ENCODE measurements at places on chromosomes 11 and 22.

- no peak for DNase-seq
These were observed 11.0 kb downstream of the RPL27A start for GRCh38 chr11:8693555-8693954.

DNA sequence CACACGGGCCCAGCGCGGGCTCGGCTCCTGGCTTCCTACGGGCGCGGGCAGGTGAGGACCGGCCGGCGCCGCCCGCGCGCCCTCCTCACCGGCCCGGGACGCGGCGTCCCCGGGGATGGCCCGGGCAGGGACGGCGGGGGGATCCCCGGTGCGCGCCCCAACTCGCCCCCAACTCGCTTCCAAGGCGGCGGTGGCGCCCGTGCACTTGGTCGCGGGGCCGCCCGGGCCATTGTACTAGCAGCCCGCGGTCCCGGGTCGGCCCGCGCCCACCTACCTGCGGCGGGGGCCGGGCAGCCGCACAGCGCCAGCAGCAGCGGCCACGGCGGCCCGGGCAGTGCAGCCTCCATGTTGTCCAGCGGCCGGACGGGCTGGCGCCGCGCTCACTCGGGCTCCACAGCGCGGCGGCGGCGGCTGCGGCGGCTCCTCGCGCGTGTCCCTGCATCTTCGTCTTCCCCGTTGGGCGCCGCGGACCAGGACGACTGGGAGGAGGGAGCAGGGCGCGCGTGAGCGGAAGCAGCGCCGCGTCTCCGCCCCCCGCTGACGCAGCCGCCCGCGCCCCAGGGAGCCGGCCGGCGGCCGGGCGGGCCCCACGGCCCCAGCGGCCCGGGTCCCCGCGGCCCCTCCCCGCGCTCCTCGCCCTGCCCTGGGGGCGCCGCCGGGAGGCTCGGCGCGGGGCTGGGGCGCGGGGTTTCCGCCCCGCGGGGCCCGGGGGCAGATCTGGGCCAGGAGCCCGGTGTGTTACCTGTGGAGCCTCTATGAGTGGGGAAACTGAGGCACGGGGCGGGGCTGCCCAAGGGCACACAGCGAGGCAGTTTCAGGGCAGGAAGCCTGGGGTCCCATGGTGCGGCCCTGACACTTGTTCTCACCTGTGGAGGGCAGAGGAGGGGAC lies 159.3 kb upstream of the GRK3 start:
- DNase-seq: peak; percentile 42

DNA sequence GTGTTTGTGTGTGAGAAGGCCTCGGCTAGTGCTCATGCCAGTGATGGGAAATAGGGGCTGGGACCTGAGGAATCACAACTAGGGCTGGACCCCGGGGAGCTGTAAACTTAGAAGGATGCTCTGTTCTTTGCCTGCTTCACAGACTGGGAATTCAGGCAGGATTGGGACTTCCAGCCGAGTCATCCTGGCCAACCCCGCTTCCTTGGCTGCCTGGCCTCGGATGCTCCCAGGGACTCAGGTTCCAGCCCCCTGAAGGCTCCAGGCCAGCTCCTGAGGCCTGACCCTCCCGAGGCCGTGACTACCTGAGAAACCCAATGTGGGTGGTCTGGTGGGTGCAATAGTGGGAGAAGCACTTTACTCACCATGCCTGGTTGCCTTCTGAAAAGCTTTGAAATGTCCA lies 44.7 kb downstream of the IRAG1 start:
- no peak for DNase-seq

DNA sequence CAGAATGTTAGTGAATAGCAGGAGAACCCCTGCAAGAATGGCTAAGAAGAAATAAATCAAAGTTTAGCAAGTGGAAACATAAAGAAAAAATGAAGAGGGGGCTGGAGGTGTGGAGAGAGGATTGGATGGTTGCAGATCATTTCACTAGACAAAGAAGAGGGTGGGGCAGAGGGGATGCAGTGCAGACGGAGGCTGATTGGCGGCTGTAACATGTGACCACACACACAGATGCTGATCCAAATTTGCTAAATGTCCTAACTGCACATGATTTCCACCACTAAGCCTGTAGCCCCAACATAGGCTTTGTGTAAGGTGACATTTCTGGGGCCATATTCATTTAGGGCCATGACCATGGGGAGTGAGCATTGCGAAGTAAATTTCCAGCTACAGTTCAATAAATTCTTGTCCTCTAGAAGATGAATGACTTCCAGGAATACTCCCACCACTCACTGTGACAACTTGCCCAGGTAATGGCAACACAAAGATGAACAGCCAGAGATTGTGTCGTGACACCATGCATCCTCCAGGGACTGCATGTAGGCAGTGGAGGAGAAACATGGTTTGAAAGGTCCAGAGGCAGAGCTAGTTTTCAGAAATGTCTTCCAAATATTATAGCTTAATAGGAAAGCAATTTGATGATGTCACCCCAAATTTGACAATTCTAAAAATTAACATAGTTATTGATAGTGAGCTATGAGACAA lies 6.8 kb downstream of the KRTAP5-11 start:
- DNase-seq: no peak

- no peak for DNase-seq
These were observed 10.3 kb downstream of the TNNT3 start for GRCh38 chr11:1929621-1930461.

- no peak for DNase-seq
These were observed 7.5 kb downstream of the DPAGT1 start for GRCh38 chr11:119093942-119094815.

DNA sequence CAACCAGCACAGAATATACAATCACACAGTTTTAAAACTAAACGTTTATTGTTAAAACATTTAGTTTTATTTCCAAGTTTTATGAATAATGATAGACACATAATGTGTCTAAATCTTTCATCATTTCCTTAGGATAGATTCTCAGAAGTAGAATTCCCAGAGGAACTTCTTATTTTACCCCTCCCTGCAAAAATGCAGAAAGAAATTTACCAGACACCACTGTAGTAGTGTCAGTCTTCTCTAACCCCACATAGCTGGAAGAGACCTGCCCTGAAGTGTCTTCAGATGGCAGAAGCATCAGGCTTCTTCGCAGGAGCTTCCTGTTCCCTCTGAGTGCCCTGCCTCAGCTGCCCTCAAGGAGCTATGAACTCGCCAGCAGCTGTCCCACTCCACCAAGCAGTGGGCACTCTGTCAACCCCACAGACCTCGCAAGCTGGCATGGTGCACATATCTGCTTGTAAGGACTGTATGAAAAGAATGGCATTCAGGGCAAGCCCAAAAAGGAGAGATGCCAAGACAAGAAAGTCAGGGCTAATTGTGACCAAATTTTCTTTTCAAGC lies 28.5 kb upstream of the PAK1 start:
- no peak for DNase-seq

- DNase-seq: no peak
These were observed 35.6 kb upstream of the GALNT18 start for GRCh38 chr11:11657218-11657955.

DNA sequence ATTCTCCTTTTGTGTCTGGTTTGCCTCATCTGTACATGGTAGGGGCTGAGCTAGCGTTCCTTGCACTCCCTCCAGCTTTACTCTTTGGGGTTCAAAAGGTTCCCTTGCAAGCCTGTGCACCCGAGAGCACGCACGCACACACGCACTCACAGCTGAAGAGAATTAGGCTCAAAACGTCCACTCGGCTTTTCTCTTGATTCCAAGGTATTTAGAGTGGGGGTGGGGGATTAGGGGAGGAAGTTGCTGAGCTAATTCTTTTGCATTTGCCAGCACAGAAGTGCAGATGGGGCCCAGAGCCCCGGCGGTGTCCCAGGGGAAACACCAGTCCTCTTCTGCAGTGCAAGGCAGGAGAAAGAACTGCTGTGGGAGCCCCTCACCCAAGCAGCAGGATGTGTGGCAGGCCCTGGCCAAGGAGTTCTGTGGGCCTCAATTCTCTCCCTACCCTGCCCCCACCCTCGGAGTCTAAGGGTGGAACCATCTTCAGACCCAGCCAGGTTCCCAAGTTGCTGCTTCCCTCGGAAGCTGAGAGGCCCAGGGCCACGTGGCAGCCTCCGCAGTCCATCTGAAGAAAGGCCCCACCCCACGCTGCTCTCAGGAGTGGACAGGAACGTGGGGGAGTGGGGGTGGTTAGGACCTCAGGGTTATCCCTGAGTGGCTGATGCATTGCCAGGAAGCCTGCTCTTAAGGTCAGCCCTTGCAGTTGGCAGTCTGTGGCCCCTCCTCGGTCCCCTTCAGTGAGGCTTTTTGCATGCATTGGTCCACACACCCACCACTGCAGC lies 3.8 kb upstream of the KCNQ1OT1 start:
- no peak for DNase-seq

DNA sequence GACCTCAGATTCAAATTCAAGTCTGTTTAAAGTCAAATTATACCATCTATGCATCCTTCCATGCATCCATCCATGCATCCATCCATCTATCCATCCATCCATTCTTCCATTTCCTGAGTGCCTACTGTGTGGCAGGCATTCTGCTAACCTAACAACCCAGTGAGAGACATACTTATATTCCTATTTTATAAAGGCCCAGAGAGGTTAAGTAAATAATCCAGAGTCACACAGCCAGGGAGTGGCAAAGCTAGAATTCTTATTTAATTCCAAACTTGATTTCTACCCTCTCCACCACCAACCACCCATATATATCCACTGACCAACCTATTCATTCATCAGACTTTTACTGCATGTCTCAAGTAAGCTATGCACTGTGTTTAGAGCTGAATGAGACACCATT lies 53.8 kb downstream of the LRRC74B start:
- DNase-seq: no peak

GRCh38 chr11:132459736-132460135 lies 1072.6 kb downstream of the OPCML start:
- no peak for DNase-seq

DNA sequence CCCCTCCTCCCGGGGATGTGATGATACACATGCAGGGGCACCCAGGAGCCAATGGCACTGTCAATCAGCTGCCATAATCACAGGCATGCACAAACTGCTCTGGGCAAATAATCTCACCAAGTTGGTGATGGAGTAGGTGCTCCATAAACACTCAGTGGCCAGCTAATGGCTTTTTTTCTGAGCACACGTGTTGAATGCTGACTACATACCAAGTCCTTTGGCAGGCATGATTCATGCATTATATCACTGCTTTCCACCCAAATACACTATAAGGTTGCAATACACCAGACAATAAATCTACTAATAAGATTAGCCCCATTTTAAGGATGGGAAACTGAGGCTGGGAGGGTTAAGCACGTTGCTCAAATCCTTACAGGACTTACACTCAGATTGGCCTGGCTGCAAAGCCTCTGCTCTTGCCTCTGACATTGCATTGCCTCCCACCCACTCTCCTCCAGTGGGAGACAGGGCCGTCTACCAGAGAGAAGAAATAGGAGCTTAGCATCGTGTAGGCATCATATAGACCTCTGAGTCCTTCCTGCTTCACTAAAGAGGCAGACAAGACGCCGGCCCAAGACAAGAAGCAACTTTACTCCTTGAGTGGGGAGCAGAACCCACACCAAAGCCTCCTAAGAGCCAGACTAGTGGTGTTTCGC lies 32.7 kb upstream of the ACCSL start:
- DNase-seq: no peak

GRCh38 chr11:34252651-34253050 lies 105.2 kb downstream of the ABTB2 start:
- no peak for DNase-seq

DNA sequence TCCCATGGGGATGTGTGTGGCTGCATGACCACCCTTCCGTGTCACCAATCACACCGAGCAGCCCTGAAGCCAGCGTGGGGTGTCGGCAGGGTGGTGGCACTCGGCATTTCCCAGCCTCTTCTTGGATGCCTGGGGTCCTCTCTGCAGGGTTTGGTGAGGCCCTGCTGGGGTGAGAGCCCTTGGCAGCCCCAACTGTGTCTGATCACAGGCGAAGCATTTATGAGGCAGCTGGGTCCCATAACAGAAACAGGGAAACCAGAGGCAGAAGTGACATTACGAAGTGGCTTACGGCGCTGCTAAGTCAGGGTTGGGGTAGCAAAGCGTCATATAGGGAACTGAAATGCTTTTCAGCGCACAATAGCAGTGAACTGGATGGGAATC lies 92.3 kb upstream of the SEPTIN5 start:
- DNase-seq: no peak

GRCh38 chr11:82994604-82995230 lies 77.0 kb downstream of the RAB30 start:
- DNase-seq: no peak

DNA sequence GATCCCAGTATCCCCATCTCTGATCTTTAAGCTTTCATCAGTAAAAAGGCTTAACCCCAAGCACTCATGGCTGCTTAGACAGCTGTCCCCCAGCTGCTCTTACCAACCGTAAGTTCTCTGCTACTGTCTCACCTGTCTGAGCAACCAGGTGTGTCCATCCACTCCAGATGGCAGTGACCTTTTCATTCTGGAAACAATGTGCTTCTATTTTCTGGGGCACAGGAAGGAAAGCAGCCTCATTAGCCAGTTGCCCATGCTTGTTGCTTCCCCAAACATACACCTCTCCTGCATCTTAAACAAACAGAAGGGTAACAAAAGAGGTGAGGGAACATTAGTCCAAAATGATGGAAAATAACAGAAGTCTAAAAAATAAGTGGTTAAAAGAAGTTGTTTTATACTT lies 24.4 kb downstream of the SERGEF start:
- peak; percentile 90 for DNase-seq

- no peak for DNase-seq
These were observed 14.5 kb downstream of the SCGB1A1 start for GRCh38 chr11:62433141-62433903.

DNA sequence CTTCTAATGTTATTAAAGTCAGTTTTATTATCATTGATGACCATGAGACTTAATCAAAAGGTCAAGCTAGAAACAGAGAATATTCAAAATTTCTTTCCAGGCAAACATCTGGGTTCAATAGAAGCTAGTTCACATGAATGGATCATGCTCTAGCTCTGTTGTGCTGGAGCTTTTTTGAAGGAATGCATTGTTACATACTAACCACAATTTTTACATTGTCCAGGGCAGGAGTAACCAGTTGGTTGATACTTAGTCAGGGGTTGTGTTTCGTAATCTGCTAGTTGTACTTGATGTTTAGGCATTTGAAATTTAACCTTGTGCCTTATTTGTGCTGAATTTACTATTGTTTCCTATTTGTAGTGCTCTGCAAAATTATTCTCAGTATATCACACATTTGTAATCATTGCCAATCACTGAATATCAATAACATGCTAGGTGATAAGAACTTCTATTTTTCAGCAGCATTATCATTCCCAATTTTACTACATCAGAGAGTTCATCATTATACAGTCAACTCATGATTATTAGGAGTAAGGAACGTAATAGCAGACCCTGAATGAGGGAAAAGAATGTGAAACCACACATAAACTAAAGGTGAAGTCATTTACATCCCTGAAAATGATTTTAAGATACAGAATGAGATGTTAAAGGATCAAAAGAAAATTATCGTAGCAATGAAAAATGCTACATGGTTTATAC lies 23.2 kb downstream of the NF2 start:
- DNase-seq: no peak

All from NCI-H1105 treated with DMSO at 0.1 percent for 48 hours (cell line).